Stomach (tissue), 19 donors: ENCODE measurements at places on chromosomes 11 and 22. TPM values are rescaled to one million over a fixed set of nuclear protein-coding genes. Genes with fewer than 3 reads are reported as not detected.

ARCN1 gene
- 86.2 TPM for total RNA-seq

MIF gene
- total RNA-seq = 124 TPM

GRCh38 chr11:64619811-64620380, 28.9 kb downstream of the SLC22A12 start:
- DNase-seq = peak; percentile 88

GGTLC2 gene
- total RNA-seq = not detected

YPEL4 gene
- not detected for total RNA-seq

GRCh38 chr11:133936136-133936535, 20.6 kb downstream of the IGSF9B start:
- DNase-seq = no peak

GRCh38 chr22:50009765-50010675, 2.5 kb downstream of the IL17REL start:
- no peak for DNase-seq
